Activated CD8-positive, alpha-beta T cell treated with anti-CD3 and anti-CD28 coated beads for 36 hours (primary cell): ENCODE measurements at places on chromosomes 11 and 22. TPM values are rescaled to one million over a fixed set of nuclear protein-coding genes. Genes with fewer than 3 reads are reported as not detected.

DNA sequence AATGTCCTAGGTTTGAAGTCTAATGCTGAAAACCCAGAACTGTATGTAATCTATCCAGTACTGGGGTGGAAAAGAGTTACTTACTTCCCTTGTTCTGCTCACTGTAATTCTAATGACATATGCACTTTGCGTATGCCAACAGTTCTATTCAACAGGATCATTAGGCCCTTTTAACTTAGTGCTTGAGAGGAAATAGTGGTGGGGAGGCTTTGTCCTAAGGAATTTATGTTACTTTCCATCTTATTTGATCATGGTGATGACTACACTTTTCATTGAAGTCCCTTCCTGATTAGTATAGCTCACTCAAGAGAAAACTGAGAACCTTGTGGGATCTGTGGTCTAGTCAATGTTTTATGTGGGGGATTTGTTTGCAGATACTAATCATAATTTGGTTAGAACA lies 348.2 kb downstream of the GUCY1A2 start:
- no peak for DNase-seq

GRCh38 chr11:13098063-13098462 lies 88.9 kb downstream of the RASSF10 start:
- DNase-seq = no peak

DNA sequence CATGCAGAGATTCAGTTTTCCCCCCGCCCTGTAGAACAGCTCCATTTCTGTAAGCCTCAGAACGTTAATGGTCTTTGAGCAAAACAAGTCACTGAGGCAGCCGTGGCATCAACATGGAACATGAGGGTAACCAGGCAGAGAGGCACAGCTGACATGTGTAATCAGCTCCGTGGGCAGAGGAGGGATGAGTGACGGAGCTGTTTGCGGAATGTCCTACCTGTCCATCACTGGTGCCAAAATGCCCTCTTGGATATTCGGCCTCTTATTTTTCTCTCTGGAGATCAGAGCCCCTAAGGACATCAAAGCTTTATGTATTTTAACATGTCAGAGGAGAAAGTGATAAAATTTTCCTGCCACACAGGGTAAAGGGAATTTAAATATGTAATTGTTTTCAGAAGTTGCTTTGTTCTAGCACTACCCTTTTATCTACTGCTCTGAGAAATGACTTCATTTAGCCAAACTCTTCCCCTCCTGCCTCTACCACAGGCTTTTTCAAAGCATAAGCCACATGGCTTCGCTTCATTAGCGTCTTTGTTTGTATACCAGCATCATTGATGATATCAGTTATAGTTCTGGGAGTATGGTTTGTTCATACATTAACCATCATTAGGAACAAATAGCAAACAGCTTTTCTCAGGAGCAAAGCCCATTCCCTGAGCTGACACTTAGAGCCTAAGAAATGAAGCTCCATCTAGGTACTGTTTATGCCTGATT lies 32.9 kb downstream of the C11orf71 start:
- no peak for DNase-seq

DENND6B gene
- total RNA-seq = 4.6 TPM

ALX4 gene
- not detected for total RNA-seq

CLCF1 gene
- total RNA-seq = 0.79 TPM

PACSIN3 gene
- total RNA-seq = 8.0 TPM

LRRC56 gene
- 0.99 TPM for total RNA-seq

DSCAML1 gene
- total RNA-seq = 0.13 TPM

MYO18B gene
- 1.8 TPM for total RNA-seq

SMIM38 gene
- 0.31 TPM for total RNA-seq
